Posterior vena cava (tissue), 2 donors: ENCODE measurements at places on chromosomes 3 and 15. TPM values are rescaled to one million over a fixed set of nuclear protein-coding genes. Genes with fewer than 3 reads are reported as not detected.

GRCh38 chr15:42087460-42087859 lies 6.9 kb downstream of the PLA2G4D start:
- DNase-seq, result peak; percentile 53

FEZF2 gene
- not detected for total RNA-seq

DNA sequence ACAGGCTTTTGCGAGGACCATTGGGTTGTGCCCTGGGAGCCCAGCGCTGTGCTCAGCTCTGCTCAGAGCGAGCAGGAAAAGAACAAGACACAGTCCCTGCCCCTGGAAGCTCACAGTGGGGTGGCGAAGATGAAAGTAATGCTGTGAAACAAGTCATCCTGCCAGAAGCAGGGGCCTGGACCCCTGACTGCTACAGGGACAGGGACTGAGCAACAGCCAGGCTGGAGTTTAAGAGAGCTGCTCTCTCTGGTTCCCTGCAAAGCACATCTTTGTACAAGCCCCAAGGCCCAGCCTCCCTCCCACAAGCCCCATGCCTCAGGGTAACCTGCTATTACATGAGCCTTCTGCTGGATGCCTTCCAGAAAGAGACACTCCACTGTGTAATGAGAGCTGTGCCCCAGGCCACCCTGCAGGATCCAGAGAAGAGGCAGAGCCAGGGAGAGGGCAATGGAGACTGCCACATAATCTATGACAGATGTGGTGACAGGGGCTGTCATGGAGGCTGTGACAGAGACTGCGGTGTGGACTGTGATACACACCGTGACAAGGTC lies 7.1 kb upstream of the HCN4 start:
- DNase-seq, result no peak

GOLGA8T gene
- not detected for total RNA-seq

GRCh38 chr3:47427866-47428265 lies 47.0 kb downstream of the PTPN23 start:
- DNase-seq, result peak; percentile 63
